Stimulated activated CD4-positive, alpha-beta T cell treated with anti-CD3 and anti-CD28 coated beads, TNF-alpha, amount 100 ng/mL, for 48 hours (primary cell): ENCODE measurements at places on chromosomes 1 and 21.

- peak; percentile 33 for DNase-seq
Observed at GRCh38 chr1:119141020-119141424, 569 bp upstream of the WARS2 start.

- no peak for DNase-seq
Observed at GRCh38 chr21:42220138-42220701, 1.3 kb downstream of the ABCG1 start.

DNA sequence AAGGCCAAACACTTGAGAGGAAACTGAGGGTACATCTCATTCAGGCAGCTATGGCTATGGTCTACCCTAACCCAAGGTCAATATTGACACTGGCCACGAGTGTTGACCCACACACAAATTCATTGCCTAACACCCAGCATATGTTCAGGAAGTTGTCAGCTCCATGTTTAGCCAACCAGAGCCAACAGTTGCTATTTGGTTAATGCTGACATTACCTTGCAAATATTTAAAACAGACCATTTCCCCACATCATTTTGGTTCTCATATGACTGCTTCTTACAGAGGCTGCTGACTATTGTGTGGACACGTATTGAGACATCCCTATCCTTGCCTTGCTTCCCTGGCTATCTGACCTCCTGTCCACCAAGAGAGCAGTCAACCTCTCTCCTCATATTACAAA lies 97.3 kb downstream of the LMX1A start:
- DNase-seq = no peak

- DNase-seq = no peak
Observed at GRCh38 chr1:232921381-232921780, 29.0 kb upstream of the NTPCR start.

- DNase-seq = no peak
Observed at GRCh38 chr1:29679828-29680558, 443.7 kb downstream of the PTPRU start.

- peak; percentile 81 for DNase-seq
Observed at GRCh38 chr1:23790696-23791515, at the start of gene LYPLA2. LYPLA2 (plus strand) TSS chr1:23791145; CDS start chr1:23792683, 1,538 bp downstream.

DNA sequence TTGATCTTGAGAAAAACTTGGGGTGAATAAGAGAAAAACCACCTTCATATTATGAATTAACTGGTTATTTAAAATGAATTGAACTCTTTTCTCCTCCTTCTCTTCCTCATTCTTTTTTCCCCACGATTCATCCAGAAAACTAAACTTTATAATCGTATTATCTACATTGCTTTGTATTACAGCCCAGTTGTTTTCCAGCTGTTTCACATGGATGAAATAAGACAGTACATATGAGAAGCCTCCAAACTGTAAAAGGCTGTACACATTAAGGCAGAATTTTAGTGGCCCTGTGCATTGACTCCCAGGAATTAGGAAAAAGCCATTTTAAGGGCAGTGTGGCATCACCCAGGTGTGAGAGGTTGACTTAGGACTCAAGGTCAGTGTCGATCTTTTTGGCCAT lies 80.3 kb upstream of the PGBD5 start:
- no peak for DNase-seq

- no peak for DNase-seq
Observed at GRCh38 chr1:175521249-175522040, 221.9 kb downstream of the TNR start.

GRCh38 chr1:203666609-203667008 lies 40.0 kb downstream of the ATP2B4 start:
- DNase-seq = no peak

- no peak for DNase-seq
Observed at GRCh38 chr1:115191691-115192090, 102.4 kb upstream of the TSPAN2 start.

GRCh38 chr1:229536982-229537381 lies 21.5 kb downstream of the ABCB10 start:
- no peak for DNase-seq

DNA sequence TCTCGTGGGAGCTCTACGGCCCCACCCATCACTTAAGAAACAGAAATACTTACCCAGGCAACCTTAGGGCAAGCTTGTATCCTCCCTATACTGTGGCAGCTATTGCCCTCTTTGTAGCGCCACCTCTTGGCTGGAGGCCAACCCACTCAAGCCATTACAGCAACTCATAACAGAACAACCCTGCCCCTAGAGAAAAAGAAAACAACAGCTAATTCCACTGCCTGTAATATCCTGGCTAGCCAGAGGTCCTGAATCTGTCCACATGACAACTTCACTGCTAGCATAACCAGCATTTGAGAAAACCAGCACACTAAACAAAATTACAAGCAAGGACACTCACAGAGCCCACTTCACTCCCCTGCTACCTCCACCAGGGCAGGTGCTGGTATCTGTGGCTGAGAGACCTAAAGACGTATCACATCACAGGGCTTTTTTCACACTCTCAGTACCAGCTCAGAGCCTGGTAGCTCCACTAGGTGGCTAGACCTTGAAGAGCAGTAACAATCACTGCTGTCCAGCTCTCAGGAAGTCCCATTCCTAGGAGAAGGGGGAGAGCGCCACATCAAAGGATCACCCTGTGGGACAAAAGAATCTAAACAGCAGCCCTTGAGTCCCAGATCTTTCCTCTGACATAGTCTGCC lies 14.5 kb upstream of the MX1 start:
- DNase-seq = no peak

- no peak for DNase-seq
Observed at GRCh38 chr21:33238565-33239255, 9.0 kb downstream of the IFNAR2 start.

DNA sequence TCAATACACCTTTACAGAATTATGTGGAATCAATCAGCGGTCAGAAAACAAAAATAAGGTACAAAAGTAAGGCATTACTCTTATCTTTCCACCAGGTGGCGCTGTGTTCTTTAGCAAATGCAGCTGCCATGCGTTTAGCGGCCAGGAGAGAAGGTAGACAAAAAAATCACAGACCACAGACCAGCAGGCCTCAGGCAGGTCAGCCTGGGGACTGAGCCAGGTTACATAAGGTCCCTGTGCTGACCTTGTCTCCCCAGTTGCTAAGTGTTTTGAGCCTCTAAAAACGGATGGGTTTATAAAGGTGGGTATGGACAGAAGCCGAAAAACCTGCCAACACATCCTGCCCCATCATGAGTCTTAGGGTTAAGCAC lies 2.8 kb downstream of the RGS16 start:
- no peak for DNase-seq

- DNase-seq = no peak
Observed at GRCh38 chr1:71577451-71578131, 496.8 kb upstream of the ZRANB2 start.

DNA sequence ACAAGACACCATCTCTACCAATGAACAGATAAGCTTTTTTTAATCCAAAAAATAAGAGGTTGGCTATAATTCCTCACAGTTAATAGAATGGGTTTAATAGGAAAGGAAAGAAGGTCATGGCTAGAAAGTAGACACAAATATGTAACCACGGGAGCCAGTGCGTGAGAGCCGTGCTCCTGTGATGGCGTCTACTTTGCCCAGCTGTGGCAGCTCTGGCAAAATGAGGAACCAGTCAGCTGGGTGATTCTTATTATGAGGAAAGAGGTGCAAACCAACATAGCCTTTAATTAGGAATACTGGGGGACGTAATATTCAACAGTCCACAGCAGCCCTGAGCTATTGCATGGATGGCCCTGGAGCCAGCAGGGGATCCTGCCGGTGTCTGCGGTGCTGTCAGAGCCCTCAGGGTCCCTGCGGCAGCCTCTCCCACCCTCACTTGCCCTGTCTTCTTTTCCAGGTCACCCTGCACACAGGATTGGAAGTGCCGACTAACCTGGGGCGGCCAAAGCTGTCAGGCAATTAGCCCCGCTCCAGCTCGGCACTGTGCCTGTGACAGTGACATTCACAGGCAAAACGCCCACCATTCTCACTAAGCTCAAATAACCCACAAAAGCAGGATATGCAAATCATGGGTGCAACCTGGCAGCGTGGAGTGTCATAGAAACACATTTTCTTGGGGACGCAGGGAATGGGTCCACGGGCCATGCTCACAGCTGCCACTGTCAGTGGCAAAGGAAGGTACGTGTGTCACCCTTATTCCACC lies 25.9 kb upstream of the GNPAT start:
- DNase-seq = no peak

GRCh38 chr1:161121834-161122233 lies 3.9 kb downstream of the NIT1 start:
- no peak for DNase-seq

DNA sequence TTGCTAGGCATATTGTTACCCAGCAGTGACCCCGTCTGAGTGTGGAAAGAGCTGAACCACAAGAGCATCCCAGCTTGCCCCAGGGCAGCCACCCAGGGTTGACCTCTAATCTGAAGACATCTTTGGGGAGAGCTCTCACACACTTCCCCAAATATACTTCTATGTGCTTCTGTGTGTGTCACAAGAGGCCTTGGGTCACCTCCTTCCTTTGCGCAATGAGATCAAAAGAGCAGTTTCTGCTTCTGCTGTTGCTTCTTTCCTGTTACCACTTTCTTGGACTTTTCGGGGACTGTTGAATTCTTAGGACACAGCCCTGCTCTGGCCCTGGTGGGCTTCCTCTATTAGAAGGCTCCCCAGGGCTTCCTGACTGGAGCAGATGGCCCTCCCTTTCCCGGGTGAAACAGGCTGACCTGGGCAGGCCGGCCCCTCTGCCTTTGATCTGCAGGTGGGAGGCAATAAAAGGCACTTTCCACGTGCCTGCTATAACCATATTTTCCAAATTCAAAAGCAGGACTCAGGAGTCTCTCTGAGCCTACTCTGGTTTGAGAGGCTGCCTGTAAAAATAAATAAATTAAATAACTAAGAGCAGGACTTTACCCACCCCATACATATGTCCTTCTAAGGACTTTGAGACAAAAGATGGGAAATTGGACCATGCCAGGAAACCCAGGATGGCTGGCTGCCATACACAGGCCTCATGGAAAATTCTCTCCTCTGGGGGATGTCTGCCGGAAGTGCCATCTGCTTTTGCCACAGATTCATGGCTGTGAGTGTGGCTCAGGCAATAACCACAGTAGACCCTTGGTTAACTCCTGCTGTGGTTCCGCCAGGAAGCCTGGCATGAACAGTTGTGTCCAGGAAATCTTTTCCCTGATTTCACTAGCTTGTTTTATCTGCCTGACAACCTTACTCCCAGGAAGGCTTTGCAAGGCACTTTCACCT lies 28.3 kb upstream of the RCSD1 start:
- DNase-seq = no peak

DNA sequence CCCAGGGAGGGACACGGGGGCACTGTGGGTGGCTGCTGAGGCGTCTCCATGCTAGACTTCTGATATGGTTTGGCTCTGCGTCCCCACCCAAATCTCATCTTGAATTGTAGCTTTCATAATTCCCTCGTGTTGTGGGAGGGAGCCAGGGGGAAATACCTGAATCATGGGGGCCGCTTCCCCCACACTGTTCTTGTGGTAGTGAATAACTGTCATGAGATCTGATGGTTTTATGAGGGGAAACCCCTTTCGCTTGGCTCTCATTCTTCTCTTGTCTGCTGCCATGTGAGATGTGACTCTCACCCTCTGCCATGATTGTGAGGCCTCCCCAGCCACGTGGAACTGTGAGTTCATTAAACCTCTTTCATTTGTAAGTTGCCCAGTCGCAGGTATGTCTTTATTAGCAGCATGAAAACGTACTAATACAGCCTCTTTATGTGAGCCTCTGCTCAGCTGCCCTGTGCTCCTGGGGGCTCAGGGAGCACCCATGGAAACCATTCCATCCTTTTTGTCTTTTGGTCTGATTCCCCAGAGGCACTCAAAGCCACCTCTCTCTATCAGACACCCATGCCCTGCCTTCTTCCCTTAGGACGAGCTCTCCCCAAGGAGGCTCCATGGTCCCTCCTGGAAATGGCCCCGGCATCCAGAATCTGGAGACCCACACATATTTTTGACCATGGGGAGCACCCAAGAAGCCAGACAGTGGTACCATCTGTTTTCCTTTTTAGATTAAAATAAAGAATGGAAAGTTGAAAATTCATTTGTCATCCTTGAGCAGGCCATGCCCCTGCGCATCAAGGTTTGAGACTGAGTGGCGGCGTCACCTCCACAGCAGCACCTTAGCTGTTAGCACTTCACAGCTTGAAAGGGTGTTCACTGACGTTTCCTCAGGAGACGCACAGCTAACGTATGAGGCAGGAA lies 65.9 kb upstream of the FAM20B start:
- no peak for DNase-seq

GRCh38 chr1:115679141-115679611 lies 37.4 kb downstream of the VANGL1 start:
- no peak for DNase-seq

GRCh38 chr1:207035877-207036551 lies 3.5 kb upstream of the C1orf116 start:
- no peak for DNase-seq

DNA sequence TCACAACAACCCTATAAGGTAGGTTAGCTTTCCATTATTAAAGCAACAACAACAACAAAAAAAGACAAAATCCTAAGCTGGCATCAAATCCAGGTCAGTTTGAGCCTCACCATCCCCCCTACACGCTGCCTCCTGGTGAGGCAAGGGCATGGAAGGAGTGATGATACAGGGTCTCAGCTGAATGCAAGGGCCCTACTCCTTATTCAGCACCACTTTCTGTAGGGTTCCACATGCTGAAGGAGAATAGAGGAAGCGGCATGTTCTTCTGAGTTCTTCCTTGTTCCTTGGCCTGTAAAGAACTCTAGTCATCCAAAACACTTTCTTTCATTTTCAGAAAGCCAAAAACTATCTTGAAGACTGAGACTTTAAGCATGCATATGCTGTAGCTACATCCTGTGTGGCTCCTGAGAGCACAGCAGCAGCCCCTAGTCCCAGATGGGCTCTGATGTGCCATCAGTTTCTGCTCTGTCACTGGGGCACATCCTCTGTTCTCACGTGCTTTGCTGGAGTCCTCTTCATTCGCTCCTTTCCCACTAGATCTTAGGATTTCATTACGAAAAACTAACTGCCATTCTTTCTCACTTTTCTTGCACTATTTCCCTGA lies 6.2 kb downstream of the ILDR2 start:
- DNase-seq = no peak

- no peak for DNase-seq
Observed at GRCh38 chr21:18832950-18833349, 429.4 kb upstream of the TMPRSS15 start.

DNA sequence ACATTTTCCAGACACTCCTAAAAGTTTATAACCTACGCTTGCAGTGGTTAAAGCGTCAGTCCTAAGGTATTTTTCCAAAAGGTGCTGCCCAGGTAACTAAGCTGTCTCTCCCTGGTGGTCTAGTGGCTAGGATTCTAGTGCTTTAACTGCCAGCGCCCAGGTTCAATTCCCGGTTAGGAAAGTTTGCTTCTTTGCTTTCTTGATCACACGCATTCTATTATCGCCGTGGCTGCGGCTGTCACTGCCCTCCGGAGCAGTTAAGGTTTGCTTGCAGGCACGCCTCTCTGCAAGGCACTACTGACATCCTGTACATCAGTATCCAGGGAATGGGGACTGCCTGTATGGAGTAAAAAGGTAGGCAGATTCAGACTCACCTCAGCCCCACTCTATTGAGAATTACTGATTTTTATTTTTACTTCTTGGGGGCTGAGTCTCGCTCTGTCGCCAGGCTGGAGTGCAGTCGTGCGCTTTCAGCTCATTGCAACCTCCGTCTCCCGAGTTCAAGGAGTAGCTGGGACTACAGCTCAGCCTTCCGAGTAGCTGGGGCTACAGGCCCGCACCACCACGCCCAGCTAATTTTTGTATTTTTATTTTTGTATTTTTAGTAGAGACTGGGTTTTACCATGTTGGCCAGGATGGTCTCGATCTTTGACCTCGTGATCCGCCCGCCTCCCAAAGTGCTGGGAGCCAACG lies 53.2 kb upstream of the CFAP126 start:
- no peak for DNase-seq

GRCh38 chr1:245876586-245876985 lies 630.5 kb downstream of the SMYD3 start:
- no peak for DNase-seq

- no peak for DNase-seq
Observed at GRCh38 chr1:164922585-164922984, 363.6 kb downstream of the PBX1 start.
